ENCODE measurements at places on chromosomes 3 and 15.

GRCh38 chr3:195075941-195076875, 194.8 kb downstream of the XXYLT1 start:
- DNase-seq, result peak; percentile 55

GRCh38 chr15:38029736-38030135, 95.3 kb downstream of the TMCO5A start:
- DNase-seq, result no peak

DNA sequence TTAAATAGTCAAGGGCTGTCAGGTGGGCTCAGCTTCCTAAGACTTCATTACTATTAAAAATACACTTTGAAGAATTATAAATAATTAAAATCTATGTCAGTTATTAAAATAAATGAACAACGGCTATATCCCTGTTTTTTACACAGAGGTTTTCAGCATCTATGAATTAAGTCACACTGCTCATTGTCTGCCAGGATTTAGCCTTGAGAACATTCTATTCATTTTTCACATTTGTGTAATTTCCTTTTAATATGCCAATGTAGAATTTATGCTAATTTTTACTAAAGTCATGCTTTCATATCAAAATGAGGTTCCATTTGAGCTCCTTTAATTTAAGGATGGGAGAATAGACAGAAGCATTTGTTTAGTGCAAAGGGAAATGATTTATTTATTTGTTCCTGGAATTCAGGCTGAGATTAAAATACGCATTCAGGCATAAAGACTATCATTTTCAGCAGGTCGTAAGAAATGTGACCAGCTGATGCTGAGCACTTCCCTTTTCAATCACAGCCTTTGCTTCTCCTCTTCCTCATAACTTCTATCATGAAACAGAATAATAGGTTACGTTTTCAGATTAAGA, 345.1 kb downstream of the MFSD1 start:
- no peak for DNase-seq

- DNase-seq, result no peak
Observed at GRCh38 chr3:37029111-37029510, 35.8 kb downstream of the MLH1 start.

DNA sequence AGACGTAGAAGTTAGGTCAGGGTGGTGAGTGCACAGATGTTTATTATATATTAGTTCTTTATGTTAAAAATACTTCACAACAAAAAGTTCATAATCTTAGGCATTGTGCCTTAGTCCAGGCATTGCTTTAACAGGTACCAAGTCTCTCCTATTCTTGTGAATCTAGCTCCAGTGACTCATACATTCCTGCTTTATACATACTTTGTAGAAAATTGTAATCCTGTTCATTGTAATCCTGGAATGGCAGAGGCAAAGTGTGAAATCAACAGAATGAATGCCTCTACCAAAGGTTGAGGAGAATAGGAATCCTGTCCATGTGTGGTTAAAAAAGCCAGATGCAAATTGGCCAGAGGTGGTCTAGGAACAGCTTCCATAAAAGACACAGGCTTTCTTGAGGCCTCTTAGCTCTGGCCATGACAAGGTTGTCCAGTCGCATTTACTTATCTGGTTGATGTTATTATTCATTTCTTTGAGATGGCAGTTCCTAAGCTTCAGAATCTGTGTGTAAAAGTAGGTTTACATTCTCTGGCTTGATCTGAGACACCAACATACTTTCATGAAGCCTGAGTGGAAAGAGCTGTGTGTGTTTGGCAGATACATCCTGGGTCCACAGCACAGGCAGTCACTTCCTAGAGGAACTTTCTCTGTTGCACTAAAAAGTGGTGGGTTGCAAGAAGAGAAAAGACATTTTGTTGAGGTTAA, 109.0 kb downstream of the CDIN1 start:
- DNase-seq, result no peak

GRCh38 chr3:12440927-12441714, 43.2 kb upstream of the TSEN2 start:
- no peak for DNase-seq

DNA sequence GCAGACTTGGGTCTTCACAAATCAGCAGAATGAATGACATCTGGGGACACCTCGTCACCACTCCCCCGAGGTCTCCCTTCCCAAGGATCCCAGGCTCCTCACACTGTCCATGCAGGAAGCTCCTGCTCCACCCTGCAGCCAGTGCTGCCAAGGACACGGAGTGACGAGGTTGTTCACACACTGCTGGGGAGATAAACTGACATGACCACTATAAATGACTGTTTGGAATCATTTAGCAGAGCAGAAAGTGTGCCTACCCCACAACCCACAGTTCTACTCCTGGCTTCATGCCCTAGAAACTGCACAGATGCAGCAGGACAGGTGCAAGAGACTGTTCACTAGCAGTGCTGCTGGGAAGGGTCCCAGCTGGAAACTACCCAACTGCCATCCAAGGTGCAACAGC, 19.7 kb upstream of the PRSS50 start:
- DNase-seq, result no peak

DNA sequence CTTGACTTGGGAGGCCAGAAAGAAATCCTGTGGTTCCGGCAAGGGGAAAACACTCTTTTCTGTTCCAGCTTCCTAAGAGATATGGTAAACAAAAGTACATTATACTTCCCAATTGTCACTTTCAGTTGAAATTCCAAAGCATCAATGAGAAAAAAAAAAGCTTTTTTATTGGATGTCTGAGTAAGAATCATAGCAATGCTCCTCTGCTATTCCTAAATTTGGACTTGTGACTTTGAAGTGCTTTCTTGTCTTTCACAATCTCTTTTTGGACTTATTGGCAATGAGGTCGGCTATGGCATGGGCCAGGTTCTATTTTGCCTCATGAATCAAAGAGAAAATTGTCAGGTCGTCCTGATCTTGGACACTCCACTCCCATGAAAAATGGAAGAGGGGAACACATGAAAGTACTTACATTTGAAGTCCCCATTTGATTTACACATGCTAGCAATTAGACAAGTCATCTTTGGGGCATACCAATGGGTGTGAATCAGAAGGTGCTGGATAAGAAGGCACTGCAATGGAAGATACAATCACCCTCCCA, 170.5 kb downstream of the GREM1 start:
- peak; percentile 61 for DNase-seq

- DNase-seq, result no peak
Observed at GRCh38 chr3:35184775-35185174, 454.6 kb upstream of the ARPP21 start.

- no peak for DNase-seq
Observed at GRCh38 chr3:151268267-151269235, 9.8 kb downstream of the P2RY14 start.

DNA sequence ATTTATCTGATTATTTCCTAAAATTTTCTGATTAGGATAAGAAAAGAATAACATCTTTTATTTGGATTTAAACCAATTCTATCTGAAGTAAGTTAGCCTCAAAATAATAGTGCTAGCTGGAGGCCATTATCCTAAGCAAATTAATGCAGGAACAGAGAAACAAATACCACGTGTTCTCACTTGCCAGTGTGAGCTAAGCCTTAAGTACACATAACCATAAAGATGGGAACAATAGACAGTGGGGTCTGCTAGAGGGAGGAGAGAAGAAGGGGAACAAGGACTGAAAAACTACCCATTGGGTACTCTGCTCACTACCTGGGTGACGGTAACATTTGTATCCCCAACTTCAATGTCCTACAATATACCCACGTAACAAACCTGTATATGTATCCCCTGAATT, 31.3 kb upstream of the LYSMD4 start:
- DNase-seq, result no peak

DNA sequence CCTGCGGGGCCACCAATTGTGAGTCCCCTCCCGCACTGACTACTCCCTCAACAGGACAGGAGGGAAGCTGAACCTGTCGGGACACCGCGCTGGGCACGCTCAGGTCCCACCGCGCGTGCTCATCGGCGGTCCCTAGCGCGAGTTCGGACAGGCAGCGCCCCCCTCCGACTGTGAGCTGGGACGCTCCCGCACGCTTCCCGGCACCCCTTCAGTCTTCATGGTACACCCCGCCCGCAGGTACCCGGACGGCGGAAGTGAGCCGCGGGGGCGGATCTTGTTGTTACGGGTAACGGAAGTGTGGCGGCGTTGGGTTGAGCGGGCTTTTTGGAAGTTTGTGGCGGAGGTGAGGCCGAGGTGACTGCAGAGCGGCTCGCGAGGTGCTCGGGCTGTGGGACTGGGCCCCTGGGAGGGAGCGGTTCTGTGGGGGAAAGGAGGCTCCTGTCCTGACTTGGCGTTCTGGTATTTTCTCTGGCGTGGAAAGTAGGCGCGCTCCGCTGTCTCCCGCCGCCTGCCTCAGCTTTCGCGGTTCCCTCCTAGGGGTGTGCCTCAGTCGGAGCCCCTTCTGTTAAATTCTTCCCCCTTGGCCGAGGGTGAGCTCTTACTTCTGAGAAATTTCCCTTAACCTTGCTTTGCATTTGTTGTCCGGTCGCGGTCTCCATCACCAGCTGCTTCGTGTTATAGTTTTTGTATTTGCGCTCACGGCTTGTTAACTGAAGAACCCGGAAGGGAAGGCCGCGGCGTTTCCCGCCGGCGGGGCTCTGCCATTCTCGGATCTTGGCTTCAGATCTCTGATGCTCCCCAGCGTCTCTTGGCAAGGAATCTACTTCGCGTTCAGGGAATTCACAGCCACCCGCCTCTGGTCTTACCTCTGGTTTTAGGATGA, at the start of gene FANCI:
Gene FANCI (plus strand): TSS at position 289 of the 883 bp plus-strand sequence. CDS start 3,669 bp downstream, outside the sequence.
- DNase-seq, result peak; percentile 72

DNA sequence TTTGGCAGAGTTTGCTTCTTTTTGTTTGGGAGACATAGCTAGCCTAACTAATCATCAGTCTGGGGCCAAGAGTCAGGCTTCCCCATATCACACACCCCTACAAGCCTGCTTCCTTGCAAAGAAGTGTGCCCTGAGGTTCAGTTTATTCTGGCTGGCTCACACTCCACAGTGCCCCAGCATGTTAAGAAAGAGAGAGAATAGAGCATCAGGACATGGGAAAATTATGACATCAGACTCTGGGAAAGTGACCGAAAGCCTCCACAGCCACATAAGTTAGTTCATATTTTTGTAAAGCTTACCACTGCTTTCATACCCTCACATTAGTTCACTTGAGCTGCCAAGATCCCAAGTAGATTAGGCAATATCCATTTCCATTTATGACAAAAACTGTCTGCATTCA, 63.0 kb upstream of the CFAP161 start:
- no peak for DNase-seq

DNA sequence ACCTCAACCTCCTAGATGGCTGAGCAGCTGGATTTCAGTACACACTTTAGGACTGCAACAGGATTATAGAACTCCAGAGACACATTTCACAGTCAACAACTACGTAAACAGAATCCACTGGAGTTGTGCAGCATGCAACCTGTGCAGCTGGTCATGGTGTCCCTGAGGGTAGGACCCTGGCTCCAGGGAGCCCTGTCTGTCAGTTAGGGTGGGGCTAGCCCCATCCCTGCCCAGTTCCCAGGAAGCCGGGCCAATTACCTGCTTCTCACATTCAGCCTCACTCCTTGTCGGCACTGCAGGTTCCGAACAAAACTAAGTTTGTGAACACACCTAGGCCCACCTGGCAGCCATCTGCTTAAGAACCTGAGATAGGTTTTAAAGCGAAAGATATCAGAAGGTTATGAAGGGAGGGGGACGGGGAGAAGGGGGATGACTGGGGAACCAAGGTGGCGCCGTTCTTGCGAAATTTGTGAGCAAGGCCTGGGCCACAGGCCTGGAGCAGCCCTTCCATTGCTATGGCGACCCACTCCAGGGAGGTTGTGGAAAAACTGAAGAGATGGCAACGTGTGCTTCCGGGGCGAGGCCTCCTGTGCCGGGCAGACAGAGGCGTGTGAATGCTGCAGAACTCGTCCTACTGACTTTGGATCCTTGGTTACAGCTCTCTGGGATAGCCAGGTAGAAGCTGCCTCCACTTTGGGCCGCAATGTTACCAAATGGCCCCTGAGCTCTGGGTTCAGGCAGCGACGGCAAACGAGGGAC, 25.3 kb downstream of the ACSBG1 start:
- DNase-seq, result no peak

DNA sequence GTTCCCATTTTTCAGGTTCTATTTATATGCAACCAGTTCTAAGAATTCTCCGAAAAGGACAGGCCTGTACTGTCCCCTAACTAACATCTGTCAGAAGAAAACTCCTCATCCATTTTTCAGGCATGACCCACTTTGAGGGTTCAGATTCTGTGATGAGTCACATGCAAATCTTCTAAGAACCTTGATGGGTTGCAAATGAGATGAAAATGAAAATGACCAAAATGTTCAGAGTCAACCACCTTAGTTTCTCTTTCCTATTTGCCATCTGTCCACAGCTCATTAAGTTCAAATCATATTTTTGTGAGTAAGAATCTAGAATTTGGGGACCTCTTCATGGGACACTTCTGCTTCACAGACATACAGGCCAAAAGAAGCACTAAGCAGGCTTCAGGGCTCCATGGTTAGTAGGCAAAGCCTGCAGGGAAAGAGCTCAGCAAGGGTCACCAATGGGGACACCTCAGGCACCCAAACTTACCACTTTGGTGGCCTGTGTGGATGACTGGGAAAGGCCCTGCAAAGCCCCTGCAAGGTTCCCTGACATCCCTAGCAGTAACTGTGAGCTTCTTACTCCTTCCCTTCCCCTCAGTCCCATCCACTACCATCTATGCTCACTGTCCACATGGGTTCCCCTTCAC, 122.0 kb downstream of the WDR76 start:
- DNase-seq, result no peak

- DNase-seq, result no peak
Observed at GRCh38 chr3:21421096-21421495, 329.9 kb downstream of the ZNF385D start.

- no peak for DNase-seq
Observed at GRCh38 chr3:157075693-157076420, 84.1 kb downstream of the CCNL1 start.

DNA sequence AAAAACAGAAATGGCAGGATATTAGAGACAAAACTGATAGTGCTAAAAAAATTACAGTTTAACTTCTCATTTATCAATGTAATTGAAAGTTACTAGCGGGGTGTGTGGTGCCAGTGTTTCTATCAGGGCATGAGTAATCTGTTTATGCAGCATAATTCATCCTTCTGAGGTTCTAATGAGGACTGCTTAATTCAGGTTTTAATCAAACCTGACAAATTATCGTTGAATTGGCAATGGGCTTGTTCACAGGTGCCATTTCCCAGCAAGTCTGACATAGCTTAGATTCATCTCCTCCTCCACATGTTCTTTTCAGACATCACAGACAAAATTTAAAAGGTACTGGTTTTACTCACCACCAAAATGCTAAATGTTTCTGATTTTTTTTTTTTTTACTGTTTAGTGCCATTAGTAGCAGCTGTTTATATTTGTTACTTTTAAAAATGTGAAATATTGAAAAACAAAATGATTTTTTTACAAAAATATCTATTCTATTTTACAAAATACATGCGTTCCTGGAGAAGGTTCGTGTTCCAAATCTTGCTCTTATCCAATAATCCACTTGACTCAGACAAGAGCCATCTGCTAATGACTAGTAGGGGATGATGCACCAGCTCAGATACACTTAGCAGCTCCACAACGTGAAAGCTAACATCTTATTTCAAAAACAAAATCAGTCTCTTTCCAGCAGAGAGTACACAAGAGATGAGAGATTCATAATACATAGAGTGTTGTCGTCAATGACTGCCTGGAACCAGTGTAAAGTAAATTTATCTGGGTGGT, 447.7 kb upstream of the DPPA4 start:
- DNase-seq, result no peak

GRCh38 chr15:72889545-72889944, 106.0 kb upstream of the ADPGK start:
- DNase-seq, result no peak
